ENCODE measurements at places on chromosomes 3 and 15.

DNA sequence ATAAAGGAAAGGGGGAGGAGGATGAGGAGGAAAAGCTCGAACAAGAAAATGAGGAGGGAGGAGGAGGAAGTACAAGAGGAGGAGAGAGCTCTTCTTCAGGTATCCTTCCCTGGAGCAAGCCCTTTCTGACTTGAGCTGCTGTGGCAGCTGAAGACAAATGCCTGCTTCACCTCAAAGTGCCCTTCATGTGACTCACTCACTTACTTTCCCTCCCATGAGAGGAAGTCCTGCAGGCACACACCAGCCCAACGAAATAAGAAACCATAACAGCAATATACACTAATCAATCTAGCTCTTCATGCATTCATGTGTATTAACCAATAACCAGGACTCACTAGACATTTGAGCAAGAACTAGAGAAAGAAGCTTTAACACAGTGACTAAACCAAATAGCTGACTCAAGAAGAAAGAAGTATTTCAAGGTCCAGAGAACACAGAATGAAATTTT, 251.9 kb downstream of the IGSF11 start:
- no peak for DNase-seq

- DNase-seq: no peak
These were observed 185.3 kb downstream of the KCNAB1 start for GRCh38 chr3:156305672-156306071.

- no peak for DNase-seq
These were observed 50.7 kb downstream of the TMEM41A start for GRCh38 chr3:185448107-185448506.

DNA sequence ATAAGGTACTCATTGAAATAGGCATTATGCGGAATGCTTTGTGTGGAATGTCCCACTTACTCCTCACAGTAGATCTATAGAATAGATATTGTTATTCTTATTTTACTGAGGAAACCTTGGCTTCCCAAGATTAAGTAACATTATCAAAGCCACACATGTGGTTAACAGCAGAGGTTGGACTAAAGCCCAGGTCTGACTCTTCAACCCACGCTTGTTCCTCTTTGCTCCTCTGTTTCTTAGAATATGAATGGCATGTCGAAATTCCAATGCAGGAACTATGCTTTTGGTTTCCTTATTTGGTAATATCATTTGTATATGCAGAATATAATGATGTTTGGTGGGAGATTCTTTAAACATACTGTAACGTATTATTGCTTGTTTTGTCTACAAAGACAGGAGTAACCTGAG, 818.8 kb upstream of the LMCD1 start:
- no peak for DNase-seq

- DNase-seq: no peak
These were observed 134.8 kb downstream of the TBC1D2B start for GRCh38 chr15:77942611-77943211.

- DNase-seq: no peak
These were observed 630.9 kb downstream of the PYDC2 start for GRCh38 chr3:192091831-192092230.

- DNase-seq: no peak
These were observed 2.8 kb downstream of the FURIN start for GRCh38 chr15:90871139-90871715.

GRCh38 chr3:66082679-66083078, 44.0 kb upstream of the MAGI1 start:
- no peak for DNase-seq

- DNase-seq: no peak
These were observed 52.5 kb downstream of the TP63 start for GRCh38 chr3:189683546-189684255.

- no peak for DNase-seq
These were observed 78.6 kb downstream of the FHIT start for GRCh38 chr3:61172684-61173083.

GRCh38 chr3:52391096-52391495, 53.8 kb downstream of the SEMA3G start:
- DNase-seq: no peak

DNA sequence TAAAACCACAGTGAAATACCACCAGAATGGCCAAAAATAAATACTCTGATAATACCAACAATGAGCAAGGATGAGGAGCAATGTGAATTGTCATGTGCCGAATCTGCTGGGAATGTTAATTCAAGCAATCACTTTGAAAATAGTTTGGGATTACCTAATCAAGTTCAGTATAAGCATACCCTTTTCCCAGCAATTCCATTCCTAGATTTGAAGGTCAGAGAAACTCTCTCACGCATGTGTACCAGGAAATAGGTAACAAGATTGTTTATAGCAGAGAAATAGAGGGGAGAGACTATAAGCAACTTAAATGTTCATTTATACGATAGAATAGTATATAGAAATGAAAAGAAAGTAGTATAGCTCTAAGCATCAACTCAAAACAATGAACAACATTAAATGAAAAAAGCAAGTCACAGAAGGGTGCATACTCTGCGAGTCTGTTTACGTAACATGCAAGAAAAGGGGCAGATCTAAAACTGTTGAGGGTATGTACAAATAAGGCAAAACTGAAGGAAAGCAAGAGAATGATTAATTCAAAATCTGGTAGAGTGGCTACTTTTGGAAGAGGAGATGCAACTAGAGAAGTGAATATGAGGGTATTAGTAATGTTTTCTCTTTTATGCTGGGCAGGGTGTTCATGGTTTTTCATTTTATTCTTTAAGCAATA, 27.4 kb downstream of the TMOD3 start:
- no peak for DNase-seq

DNA sequence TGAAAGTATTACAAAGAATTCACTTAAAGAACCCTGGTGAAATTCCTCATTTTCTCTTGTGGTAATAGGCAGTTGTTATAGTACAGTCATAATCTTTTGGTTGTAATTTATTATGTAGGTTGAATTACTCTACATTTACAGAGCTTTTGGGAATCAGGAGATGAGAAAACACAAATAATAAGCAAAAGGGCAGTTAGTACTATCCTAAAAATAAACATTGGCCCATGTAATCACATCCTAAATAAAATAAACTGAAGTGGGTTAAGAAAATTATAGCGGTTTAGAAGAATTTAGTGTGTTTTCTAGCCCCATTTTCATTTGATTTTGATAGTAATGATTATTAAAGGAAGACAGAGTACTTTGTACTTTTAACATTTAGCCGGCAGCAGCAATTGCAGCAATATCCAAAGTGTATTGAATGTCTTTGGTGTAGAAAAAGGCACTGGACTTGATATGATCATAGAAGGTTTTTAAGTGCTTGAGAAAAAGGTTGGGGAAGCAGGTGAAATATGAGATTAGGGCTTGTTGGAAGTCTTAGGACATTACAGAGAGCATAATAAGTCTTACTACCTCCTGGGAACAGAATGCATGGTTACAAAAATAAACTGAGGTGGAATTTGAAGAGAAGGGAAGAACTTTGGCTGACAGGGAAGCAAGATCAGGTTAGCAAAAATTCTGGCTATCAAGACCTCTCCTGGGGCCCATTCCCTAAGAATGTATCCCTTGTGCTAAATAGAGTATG, 79.9 kb downstream of the MBNL1 start:
- DNase-seq: no peak

DNA sequence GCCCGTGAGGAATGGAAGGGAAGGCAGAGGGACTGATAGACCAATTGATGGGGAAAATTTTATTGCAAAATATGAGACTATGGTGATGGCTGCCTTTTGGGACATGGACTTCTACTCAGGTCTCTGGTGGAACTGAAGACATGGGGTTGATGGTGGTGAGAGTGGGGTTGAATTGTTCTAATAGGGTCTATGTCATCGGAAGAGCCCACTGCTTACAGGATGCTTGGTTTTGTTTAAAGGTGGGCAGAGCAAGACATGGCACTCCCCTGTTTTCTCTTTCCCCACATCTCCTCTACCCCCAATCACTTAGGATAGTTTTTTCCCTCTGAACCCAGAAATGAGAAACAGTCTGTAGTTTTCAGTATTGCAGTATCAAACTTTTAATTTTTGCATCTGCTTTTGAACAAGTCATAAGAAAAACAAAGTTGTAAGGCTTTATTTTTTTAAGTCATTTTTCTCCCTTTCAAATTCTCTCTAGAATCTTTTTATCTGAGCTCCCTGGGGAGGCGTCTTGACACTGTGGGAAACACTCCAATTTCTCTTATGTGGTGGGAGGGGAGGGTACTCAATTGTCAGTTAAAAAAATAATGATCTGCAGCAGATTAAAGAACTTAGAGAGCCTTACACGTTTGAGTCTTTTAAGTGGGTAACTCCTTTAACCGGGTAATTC, 276.2 kb upstream of the TBC1D5 start:
- no peak for DNase-seq

GRCh38 chr15:96350934-96351724, 20.6 kb downstream of the NR2F2 start:
- no peak for DNase-seq

DNA sequence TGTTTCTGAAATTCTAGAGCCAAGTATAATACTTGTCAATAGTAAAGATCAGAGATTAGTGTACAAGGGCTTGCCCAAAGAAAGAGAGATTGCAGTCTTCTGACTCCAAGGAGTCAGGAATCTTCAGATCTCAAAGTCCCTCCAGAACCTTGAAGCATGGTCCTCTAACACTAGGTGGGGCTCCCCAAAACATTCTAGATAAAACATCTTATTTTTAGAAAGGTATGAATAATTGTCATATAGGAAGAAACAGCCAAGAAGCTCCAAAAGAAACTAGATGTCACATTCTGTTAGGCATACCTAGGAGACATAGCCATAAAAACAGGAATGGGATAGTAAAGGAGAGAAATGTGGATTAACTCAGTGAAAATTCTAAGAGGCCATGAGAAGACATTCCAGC, 10.7 kb downstream of the MUC13 start:
- DNase-seq: no peak

DNA sequence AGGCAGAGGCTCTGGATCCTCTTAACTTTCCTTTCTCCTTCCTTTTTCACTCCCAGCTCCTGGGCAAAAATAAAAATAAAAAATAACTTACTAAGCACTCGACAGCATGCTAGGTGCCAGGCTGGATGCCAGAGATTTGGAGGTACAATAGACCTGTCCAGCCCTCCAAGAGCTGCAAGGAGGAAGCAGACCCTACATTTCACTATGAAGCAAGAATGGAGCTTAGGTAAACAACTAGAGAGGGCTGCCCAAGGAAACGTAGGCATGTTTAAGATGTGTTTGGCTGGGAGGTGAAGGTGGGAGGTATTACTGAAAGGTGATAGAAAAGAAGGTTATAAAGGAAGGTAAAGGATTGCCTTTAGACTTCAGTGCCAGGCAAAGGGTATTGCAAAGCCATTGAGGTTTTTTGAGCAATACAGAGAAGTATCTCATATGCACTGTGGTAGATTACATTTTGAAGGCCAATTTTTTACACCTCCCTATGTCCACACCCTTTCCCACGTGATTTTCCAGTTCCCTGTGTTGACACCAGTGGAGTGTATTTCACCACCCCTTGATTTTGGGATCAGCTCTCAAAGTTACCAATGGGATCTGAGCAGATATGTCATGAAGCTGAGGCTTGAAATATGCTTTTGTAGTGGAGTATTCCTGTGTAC, 69.1 kb downstream of the DCLK3 start:
- DNase-seq: no peak

DNA sequence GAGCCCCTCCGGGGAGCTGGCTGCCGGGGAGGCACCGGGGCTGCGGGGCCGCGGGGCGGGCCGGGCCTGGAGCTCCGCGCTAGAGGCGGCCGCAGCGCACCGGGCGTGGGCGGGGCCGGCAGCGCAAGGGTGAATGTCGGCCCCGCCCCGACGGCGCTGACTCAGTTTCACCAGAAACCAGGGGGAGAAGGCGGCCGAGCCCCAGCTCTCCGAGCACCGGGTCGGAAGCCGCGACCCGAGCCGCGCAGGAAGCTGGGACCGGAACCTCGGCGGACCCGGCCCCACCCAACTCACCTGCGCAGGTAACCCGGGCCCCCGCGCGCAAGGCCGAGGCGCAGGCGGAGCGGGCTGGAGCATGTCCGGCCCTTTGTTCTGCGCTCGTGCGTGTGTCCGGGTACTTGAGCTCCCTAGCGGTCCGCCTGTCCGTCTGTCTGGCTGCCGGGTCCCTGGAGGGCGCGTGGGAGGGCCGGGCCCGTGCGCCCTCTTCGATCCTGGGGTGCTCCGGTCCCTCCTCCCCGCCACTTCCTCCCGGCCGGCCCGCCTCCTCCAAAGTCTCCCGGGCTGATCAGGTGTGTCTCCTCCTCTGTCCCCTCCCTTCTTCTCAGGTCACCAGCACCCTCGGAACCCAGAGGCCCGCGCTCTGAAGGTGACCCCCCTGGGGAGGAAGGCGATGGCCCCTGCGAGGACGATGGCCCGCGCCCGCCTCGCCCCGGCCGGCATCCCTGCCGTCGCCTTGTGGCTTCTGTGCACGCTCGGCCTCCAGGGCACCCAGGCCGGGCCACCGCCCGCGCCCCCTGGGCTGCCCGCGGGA, at the start of gene SPINT1:
Gene SPINT1, plus strand, starts transcription at position 164 of the 811 bp plus-strand sequence. Its CDS starts 507 bp downstream, at position 671.
- peak; percentile 82 for DNase-seq

DNA sequence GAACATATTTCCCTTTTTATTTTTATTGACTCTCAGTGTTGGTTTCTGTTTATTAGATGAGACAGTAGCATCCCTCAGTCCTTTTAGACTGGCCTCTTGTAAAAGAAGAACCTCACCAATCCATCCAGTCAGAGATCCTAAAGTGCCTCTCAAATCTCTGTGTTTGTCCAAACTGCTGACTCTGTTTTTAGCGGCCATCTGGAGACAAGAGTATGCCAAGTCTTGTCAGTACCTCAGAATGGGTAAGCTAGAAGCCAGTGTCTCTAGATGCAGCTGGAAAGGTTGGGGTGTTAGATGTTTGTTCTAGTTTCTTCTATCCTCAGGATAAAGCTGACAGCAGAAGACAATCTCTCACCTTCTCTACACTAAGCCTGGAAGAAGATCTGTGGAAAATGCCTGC, 537.7 kb upstream of the ZNF385D start:
- DNase-seq: no peak

- DNase-seq: no peak
These were observed 12.1 kb upstream of the RAD18 start for GRCh38 chr3:8975081-8976020.

GRCh38 chr15:37764733-37765191, 169.7 kb upstream of the TMCO5A start:
- no peak for DNase-seq

DNA sequence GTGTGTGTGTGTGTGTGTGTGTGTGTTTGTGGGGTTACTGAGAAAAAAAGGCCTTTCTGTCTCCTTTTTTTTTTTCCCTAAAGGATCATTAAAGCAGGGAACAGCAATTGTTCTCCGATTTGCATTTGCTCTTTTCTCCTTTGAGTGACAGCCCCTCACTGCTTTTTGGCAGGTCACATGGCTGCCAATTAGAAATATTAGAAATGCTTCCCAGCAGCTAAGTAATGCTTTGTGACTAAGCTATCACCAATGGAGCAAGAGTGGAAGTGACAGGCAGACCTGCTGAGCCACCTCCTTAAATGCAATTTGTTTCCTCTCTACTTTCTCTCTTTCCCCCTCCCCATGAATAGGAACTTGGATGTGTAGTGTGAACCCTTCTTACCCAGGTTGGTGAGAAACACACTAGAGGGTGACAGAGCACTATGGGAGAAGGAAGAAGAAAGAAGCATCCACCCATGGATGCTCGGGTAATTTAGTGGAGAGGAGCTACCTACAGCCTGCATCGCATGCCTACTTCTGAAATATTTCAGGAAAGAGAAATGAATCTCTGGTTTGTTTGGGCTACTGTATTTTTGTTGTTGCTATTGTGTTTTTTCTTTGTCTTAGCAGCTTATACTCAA, 165.2 kb upstream of the PDZRN3 start:
- DNase-seq: no peak

All from stimulated activated CD4-positive, alpha-beta T cell treated with anti-CD3 and anti-CD28 coated beads, Interleukin-1b, Interleukin-23, amount 100 ng/mL, for 24 hours (primary cell).